Stimulated activated CD4-positive, alpha-beta T cell treated with anti-CD3 and anti-CD28 coated beads, Interleukin-12 subunit alpha, Interleukin-12 subunit beta, amount 100 ng/mL, for 48 hours (primary cell): ENCODE measurements at places on chromosomes 3 and 15.
A peak's percentile ranks its signal among the peaks of the same experiment; 100 is the strongest.

GRCh38 chr3:195385526-195385925, 57.3 kb downstream of the ACAP2 start:
- DNase-seq = no peak

- no peak for DNase-seq
Measured at GRCh38 chr3:195253923-195254432, 17.0 kb downstream of the XXYLT1 start.

GRCh38 chr3:136838641-136839555, 20.0 kb downstream of the SLC35G2 start:
- no peak for DNase-seq

DNA sequence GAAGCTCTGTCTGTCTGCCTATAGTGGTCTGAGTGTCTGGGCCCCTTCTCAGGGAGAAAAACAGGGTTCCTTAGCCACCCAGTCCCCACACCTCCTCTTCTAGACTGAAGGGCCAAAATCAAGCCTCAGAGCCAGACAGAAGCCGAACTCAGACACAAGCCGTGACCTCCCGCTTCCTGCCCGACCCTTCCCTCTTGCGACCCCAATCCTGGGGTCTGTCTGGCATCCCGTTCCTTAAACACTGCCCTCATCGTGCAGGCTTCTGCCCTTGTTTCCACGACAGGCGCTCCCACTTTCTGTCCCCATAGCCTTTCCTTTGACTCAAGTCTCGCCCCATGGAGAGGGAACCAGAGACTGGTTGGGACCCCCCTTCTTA, 32.3 kb downstream of the EPHB3 start:
- DNase-seq = no peak

DNA sequence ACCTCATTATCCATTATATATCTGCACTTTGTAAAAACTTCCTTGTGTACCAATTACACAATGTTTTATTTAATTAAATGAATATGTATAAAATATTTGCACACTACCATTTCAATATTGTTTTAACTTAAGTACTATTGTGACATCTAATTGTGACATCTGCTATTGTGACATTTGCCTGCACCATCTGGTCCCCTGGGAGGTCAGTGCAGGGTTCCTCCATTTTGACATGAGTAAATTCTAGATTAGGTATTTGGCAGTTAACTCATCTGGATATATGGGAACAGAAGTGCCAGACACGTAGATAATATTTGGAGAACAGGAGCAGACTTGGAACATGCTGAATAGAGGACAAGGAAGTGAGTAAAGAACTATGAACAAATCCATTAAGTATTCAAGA, 332.1 kb downstream of the VGLL3 start:
- no peak for DNase-seq

- no peak for DNase-seq
Measured at GRCh38 chr3:2554656-2555055, 456.0 kb downstream of the CNTN4 start.

DNA sequence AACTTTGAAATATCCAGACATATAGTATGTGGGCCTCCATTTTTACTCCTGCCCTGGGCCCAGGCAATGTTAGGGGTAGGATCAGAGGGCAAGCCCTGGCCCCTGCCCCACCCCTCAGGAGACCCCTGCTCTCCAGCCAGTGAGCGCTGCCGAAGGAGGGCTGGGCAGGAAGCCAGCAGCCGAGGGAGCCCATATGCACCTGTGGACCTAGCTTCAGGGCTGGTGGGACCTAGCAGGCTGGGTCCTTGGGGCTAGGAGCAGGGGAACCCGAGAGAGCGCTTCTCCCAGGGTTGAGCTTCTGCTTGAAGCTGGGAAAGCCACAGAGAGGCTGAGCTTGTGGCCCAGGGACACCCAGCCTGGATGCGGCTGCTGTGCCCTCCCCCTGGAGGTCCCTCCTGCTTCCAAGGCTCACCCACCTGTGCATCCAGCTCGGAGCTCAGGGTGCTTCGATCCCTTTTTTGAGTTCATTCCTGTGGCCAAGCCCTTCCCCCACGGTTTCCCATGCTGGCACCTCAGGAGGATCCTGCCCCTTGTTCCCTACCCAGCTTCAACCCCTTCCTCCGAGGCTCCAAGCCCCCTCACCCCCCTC, 21.0 kb upstream of the CYP11A1 start:
- DNase-seq = no peak

GRCh38 chr3:113034011-113034410, 43.2 kb downstream of the GTPBP8 start:
- no peak for DNase-seq

DNA sequence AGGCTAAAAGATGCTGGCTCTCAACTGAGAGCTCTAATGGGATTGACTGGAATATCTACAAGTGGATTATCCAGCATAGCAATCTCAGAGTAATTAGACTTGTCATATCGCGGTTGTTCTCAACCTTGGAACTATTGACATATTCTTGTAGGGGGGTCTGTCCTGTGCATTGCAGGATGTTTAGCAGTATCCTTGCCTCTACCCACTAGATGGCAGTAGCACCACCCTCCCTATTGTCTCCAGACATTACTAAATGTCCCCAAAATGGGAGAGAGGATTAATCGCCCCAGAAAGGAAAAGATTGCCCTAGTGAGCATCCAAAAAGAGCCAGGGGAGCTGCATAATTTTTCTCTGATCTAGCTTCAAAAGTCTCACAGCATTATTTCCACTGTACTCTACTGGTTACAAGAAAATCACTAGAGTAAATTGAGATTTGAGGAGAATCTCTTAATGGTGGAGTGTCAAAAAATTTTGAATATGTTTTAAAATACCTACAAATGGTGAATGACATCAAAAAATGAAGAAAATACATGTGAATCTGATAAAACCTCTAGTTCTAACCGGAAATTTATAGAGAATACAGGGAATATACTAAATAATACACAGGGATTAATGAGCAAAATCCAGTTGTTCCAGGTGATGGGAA, 388.2 kb upstream of the AGTR1 start:
- DNase-seq = no peak

- DNase-seq = no peak
Measured at GRCh38 chr15:76483752-76484151, 147.2 kb downstream of the ISL2 start.

DNA sequence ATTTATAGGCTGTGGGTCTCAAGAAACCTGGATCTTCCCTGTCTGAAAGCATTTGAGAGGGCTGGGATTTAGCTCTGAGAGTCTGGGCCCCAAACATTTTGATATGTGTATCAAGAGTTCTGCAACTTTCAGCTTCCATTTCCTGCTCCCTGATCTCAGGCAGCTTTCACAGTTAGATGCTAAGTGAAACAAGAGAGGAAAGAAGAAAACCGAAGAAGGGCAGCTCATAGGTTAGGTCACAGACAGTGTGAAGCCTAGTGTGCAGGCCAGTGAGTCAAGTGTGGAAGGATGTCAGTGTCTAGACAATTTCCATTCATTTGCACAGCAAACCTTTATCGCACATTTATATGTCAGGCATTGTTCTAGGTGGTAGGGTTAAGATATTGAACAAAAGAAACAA, 173.6 kb upstream of the PROK2 start:
- DNase-seq = no peak

GRCh38 chr3:112411425-112411824, 78.5 kb downstream of the CD200 start:
- DNase-seq = no peak

DNA sequence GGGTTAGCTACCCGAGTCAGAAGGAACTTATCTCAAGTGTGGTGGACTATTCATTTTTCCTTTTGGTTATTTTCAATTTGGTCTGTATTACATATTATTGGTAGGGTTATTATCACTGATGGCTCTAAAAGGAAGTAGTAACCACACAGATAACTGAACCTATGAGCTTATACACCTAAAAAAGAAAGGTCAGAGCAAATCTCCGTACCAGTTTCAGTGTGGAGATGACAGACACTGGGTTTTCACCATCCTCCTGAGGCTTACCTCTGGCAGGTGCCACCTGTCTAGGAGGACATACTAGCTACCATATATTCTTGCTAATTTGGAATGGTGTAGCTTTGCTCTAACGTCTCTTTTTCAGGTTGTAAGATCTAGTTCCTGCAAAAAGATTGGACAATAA, 10.2 kb downstream of the GAP43 start:
- no peak for DNase-seq

DNA sequence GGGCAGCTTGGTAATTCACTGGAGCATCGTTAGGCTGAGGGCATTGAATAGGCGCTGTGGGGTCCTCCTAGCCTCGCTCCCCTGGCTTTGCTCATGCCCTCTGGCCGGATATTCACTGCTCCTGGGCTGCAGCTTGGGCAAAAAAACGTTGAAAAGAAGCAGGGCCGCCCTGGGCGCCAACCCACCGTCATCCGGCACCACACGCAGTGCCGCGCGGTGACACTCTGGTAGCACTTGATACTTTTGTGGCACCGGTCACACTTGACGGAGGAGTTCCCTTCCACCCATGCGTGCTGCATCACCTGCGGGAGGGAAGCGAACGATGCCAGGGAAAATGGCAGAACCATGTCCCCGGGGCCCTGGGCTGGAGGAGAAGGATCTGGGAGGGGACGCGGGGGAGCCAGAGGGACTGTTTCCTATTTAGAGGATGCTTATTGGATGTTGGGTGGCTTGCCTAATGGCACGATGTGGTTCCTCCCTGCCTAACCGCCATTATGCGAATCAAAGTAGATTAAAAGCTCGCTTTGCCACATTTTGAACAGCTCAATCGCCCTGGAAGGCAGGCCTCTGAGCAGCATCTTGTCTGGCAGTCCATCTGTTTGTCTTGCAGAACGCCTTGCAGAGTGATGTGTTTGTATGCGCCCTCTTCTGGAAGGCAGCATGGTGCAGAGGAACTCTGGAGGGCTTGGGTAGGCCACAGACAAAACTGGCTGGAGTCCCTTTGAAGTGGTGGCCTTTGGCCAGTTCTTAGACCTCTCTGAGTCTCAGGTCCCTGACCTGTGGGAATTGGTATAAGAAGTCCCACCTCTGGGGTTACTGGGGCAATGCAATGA, 93.2 kb downstream of the DGKG start:
- no peak for DNase-seq

- DNase-seq = no peak
Measured at GRCh38 chr3:56042326-56042951, 425.8 kb downstream of the ERC2 start.

DNA sequence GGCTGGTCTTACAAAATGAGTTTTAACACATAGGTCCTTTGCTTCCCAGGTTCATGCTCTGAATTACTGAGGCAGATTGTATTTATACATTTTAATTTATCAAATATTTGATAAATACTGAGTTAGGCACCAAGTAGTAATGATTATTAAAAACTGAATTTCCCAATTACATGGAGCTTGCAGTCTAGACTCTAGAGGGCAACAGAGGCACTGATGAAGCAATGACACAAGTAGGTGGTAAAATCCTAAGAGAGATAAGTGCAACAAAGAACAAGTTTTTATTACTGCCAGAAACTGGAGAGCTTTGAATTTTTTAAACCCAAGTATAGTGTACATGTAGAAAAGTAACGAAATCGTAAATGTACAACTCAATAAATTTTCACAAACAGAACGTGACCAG, 406.2 kb upstream of the RARB start:
- DNase-seq = no peak

DNA sequence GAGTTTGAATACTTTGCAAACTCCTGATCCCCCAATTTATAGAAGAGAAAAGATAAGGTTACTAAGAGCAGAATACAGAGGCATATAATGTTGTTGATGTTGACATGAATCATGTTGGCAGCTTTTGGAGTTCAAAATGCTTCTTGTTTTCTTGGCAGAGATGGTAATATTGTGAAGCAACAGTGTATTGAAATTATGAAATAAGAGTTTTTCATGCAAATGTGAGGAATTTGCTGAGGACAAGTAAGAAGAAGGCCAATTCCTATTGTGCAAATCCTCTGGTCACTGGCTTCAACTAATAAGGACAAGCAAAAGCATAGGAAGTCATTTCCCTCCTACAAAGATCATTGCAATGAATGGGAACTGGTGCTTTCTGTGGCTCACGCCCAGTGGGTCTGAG, 126.9 kb upstream of the CHL1 start:
- DNase-seq = no peak

- DNase-seq = no peak
Measured at GRCh38 chr15:62444104-62445022, 279.3 kb upstream of the C2CD4B start.

GRCh38 chr15:78422571-78423340, 15.3 kb upstream of the IREB2 start:
- DNase-seq = peak; percentile 37

- DNase-seq = no peak
Measured at GRCh38 chr3:52528586-52529375, 4.9 kb downstream of the NT5DC2 start.

DNA sequence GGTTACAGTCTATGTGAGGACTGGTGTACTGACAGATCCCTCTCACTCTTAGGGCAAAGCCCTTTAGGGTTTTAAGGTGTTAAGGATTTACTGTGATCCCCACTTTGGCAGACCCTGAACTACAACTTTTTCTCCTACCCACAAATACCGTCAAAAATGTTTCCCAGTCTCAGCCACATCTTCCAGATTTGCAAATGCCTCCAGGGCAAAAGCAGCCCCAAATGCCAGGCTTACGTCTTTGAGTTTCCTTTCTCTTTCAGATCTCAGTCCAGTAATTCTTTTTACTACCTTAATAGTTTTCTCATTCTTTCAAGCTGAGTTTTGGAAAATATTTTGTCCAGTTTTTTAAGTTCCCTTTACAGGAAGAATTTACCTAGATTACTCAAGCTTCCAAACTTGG, 13.4 kb upstream of the ITGA11 start:
- no peak for DNase-seq

GRCh38 chr3:102189541-102189940, 245.3 kb upstream of the ZPLD1 start:
- no peak for DNase-seq

DNA sequence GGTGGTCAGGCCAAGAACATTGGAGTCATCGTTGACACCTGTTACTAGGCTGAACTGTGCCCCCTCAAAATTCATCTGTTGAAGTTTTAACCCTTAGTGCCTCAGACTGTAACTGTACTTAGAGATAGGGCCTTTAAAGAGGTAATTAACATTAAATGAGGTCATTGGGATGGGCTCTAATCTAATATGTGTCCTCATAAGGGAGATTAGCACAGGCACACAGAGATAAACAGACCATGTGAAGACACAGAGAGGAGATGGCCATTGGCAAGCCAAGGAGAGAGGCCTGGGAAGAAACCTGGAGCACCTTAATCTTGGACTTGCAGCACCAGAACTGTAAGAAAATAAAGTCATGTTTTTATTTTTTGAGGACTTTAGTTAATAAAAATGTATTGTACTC, 59.6 kb downstream of the PLCL2 start:
- no peak for DNase-seq

DNA sequence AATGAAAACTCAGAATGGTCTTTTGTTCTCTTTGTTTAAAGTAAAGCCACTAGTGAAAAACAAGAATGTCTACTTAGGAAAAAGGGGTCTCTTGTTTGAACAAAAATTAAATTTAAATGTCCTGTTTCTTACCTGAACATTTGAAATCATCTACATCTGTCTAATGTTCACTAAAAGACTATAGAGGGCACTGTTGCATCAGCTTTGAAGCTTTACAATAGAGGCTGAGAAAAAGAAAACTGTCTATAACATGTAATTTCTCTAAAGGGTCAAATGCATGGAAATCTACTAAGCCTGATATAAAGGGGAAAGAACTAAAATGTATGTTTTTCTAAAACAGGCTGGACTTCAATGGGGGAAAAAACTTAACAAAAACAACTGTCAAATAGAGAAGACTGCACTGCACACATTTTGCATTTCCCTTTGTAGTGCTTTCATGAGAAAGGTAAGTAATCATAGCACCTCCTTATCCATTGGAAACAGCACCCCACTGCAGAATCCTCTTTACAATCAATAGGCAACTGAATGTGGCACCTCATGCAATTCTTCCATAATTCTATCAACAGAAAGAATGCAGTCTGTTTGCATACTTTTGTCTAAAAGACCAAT, 26.3 kb downstream of the DPH6 start:
- no peak for DNase-seq

GRCh38 chr3:14467814-14468620, 65.6 kb downstream of the SLC6A6 start:
- no peak for DNase-seq
